Jurkat, Clone E6-1 (cell line): ENCODE measurements at places on chromosomes 13 and 19.

DNA sequence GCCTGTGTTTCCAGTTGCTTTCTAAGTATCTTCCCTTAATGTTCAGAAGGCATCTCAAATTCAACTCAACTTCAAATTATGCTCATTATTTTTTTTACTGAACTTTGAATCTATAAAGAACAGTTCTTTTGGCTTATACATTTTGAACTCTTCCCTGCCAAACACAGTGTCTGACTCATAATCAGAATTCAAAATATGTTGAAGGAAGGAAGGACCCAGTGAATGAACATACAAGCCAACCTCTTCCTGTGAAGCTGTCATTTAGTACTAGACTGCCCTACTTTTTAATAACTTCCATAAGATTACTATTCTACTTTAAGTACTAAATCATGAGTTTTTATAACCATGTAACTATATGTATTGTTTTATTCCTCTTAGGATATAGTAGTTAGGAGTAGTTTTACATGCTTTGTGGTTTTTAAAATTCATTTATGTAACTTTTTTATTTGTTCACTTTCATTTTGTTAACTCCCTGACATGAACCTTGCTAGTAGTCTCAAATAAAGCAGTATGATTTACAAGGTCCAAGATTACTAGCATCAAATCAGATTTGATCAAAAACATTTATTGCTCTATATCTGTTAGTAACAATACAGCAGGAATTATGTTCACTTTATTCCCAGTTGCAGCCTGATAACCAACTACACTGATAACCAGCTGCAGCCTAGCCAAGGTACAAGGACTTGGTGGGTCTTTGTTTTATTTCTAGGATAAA, 6.4 kb downstream of the NUDT15 start:
- no peak for DNase-seq

DNA sequence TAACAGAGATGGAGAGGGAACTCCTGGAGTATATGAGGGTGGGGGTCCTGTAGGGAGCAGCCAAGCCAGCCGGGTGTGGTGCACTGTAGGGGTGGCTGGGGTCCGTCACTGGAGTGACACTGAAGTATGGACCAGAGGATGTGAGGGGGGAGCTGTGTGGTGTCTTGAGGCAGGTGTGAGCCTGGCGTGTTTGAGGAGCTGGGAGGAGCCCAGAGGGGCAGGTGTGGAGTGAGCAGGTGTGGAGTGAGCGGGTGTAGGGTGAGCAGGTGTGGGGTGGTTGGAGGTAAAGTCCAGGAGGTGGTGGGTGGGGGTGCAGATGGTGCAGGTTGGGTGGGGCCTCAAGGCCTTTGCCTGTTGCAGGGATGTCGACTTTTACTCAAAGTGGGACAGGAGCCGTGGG, 5.9 kb downstream of the B3GNT8 start:
- no peak for DNase-seq

GRCh38 chr19:14400951-14401431, 18.1 kb downstream of the DDX39A start:
- no peak for DNase-seq

DNA sequence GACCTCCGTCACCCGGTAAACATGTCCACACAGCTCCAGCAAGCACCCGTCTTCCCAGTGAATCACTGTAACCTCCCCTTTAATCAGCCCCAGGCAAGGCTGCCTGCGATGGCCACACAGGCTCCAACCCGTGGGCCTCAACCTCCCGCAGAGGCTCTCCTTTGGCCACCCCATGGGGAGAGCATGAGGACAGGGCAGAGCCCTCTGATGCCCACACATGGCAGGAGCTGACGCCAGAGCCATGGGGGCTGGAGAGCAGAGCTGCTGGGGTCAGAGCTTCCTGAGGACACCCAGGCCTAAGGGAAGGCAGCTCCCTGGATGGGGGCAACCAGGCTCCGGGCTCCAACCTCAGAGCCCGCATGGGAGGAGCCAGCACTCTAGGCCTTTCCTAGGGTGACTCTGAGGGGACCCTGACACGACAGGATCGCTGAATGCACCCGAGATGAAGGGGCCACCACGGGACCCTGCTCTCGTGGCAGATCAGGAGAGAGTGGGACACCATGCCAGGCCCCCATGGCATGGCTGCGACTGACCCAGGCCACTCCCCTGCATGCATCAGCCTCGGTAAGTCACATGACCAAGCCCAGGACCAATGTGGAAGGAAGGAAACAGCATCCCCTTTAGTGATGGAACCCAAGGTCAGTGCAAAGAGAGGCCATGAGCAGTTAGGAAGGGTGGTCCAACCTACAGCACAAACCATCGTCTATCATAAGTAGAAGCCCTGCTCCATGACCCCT, 9.0 kb upstream of the CEACAM5 start:
- DNase-seq = no peak

DNA sequence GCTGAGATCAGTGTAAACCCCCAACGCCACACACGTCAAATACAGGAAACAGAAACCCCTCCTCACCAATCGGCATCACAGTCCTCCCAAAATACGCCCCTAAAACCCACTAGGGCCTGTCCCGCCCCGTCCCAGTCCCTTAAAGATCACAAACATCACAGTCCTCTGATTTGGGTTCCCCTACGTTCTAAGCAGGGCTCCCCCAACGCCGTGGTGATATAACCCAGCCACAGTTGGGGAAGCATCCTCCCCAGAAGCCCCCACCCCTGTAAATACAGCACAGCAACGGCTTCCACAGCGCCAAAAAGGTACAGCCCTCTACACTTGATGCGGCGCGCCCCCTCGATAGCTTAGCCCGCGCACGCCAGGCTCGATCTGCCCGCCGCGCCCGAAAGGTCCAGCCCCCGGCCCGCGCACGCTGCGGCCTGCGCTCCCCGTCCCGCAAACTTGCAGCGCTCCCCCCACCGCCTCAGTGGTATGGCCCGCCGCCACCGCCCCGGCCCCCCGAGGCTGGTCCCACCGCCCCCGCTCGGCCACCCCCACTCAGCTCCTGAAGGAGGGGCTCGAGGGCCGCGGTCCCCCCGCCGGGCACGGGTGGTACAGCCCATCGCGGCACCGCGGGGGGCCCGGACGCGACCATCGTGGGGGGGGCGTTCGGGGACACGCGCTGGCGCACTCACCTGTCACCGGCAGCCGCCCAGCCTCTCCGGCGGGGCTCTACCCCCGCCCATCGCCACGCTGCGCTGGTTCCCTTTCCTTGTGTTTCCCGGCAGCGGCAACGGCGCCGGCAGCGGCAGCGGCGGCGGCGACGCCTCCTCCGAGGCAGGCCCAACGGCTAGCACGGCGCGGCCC, at the start of gene AKT2:
Gene AKT2 (minus strand): TSS at position 845 of the 852 bp plus-strand sequence. CDS start 20,078 bp downstream, outside the sequence.
- DNase-seq = peak; percentile 49
